Caco-2 (cell line): ENCODE measurements at places on chromosomes 13 and 19. TPM values are rescaled to one million over a fixed set of nuclear protein-coding genes. Genes with fewer than 3 reads are reported as not detected.

GRCh38 chr13:83547043-83547442 is 335.2 kb downstream of the SLITRK1 start:
- H3K27ac ChIP-seq: no peak overlapping the region
- DNase-seq: no peak

GRCh38 chr13:73059460-73060250 is 850 bp downstream of the KLF5 start:
- H3K27me3 ChIP-seq: no peaks in the 10 kb centered on the region
- peak overlapping the region; percentile 99 for H3K4me3 ChIP-seq
- peak; percentile 83 for DNase-seq
- peak overlapping the region; percentile 80 for H3K27ac ChIP-seq
- H3K4me1 ChIP-seq: peaks cover 66% of the 10 kb centered on the region

DNA sequence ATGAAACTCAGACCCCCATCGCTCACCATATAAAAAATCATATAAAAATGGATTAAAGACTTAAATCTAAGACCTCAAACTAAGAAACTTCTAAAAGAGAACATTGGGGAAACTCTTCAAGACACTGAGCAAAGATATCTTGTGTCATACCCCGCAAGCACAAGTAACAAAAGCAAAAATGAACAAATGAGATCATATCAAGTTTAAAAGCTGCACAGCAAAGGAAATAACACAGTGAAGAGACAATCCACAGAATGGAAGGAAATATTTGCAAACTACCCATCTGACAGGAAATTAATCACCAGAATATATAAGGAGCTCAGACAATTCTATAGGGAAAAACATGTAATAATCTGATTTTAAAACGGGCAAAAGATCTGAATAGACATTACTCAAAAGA is 808.3 kb downstream of the LIG4 start:
- no peaks in the 10 kb centered on the region for H3K4me1 ChIP-seq
- H3K4me3 ChIP-seq: no peak overlapping the region
- no peaks in the 10 kb centered on the region for H3K27me3 ChIP-seq
- H3K36me3 ChIP-seq: no peaks in the 10 kb centered on the region

- no peaks in the 10 kb centered on the region for H3K36me3 ChIP-seq
- DNase-seq: no peak
- H3K27ac ChIP-seq: no peak overlapping the region
Measured at GRCh38 chr13:30165796-30166195, 141.6 kb downstream of the KATNAL1 start.

The PLEKHG2 gene
- total RNA-seq: 49.8 and 64.1 TPM in 2 replicates

- no peaks in the 10 kb centered on the region for H3K27me3 ChIP-seq
- H3K4me3 ChIP-seq: peak overlapping the region; percentile 98
- peak; percentile 73 for DNase-seq
- peaks cover 1% of the 10 kb centered on the region for H3K36me3 ChIP-seq
- peak overlapping the region; percentile 82 for H3K27ac ChIP-seq
Measured at GRCh38 chr19:925087-925525, 729 bp upstream of the ARID3A start.

GRCh38 chr13:112755331-112755730 is 65.5 kb downstream of the ATP11A start:
- H3K27ac ChIP-seq: peak overlapping the region; percentile 61
- H3K4me1 ChIP-seq: peaks cover 19% of the 10 kb centered on the region
- H3K27me3 ChIP-seq: no peaks in the 10 kb centered on the region

GRCh38 chr19:32813862-32814425 is 55.6 kb downstream of the SLC7A9 start:
- H3K27ac ChIP-seq: no peak overlapping the region
- no peak for DNase-seq
- no peak overlapping the region for H3K4me3 ChIP-seq
- no peaks in the 10 kb centered on the region for H3K27me3 ChIP-seq
- peaks cover 17% of the 10 kb centered on the region for H3K4me1 ChIP-seq

The OLFM2 gene
- total RNA-seq: 0.30 and 0.34 TPM in 2 replicates

DNA sequence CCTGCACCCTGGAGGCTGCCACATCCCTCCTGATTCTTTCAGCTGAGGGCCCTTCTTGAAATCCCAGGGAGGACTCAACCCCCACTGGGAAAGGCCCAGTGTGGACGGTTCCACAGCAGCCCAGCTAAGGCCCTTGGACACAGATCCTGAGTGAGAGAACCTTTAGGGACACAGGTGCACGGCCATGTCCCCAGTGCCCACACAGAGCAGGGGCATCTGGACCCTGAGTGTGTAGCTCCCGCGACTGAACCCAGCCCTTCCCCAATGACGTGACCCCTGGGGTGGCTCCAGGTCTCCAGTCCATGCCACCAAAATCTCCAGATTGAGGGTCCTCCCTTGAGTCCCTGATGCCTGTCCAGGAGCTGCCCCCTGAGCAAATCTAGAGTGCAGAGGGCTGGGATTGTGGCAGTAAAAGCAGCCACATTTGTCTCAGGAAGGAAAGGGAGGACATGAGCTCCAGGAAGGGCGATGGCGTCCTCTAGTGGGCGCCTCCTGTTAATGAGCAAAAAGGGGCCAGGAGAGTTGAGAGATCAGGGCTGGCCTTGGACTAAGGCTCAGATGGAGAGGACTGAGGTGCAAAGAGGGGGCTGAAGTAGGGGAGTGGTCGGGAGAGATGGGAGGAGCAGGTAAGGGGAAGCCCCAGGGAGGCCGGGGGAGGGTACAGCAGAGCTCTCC is 6.9 kb upstream of the CEACAM5 start:
- H3K4me1 ChIP-seq: peaks cover 10% of the 10 kb centered on the region
- H3K36me3 ChIP-seq: no peaks in the 10 kb centered on the region
- no peak overlapping the region for H3K27ac ChIP-seq
- H3K4me3 ChIP-seq: no peak overlapping the region
- peak; percentile 53 for DNase-seq
- no peaks in the 10 kb centered on the region for H3K27me3 ChIP-seq

- peaks cover 11% of the 10 kb centered on the region for H3K4me1 ChIP-seq
- no peak overlapping the region for H3K4me3 ChIP-seq
- H3K27ac ChIP-seq: no peak overlapping the region
- H3K36me3 ChIP-seq: no peaks in the 10 kb centered on the region
Measured at GRCh38 chr19:3672993-3673392, 27.3 kb downstream of the PIP5K1C start.

GRCh38 chr19:45508417-45508860 is 1.2 kb downstream of the VASP start:
- peak; percentile 76 for DNase-seq
- H3K4me1 ChIP-seq: peaks cover 11% of the 10 kb centered on the region
- no peaks in the 10 kb centered on the region for H3K36me3 ChIP-seq
- no peaks in the 10 kb centered on the region for H3K27me3 ChIP-seq
- H3K27ac ChIP-seq: peak overlapping the region; percentile 74
- H3K4me3 ChIP-seq: peak overlapping the region; percentile 80

DNA sequence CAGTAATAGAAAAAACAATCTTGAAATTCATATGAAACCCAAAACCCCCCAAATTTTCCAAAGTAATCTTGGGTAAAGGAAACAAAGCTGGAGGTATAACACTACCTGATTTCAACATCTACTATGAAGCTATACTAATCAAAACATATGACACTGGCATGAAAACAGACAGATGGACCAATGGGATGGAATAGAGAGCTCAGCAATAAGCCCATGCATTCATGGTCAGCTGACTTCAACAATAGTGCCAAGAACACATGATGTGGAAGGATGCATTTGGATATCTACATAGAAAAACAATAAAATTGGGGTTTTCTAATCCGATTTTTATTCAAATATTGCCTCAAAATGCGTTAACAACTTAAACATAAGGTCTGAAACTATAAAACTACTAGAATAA is 32.2 kb upstream of the ZNF766 start:
- no peak overlapping the region for H3K27ac ChIP-seq
- H3K36me3 ChIP-seq: no peaks in the 10 kb centered on the region
- no peaks in the 10 kb centered on the region for H3K4me1 ChIP-seq
- no peaks in the 10 kb centered on the region for H3K27me3 ChIP-seq
- H3K4me3 ChIP-seq: no peak overlapping the region

The RFX2 gene
- total RNA-seq: 9.3 and 10.2 TPM in 2 replicates

GRCh38 chr13:42040730-42041010 is 7.8 kb upstream of the DGKH start:
- H3K36me3 ChIP-seq: no peaks in the 10 kb centered on the region
- peak overlapping the region; percentile 58 for H3K4me3 ChIP-seq
- peaks cover 10% of the 10 kb centered on the region; the same call in 1 of the 2 replicates for H3K4me1 ChIP-seq
- no peak for DNase-seq
- H3K27ac ChIP-seq: no peak overlapping the region

DNA sequence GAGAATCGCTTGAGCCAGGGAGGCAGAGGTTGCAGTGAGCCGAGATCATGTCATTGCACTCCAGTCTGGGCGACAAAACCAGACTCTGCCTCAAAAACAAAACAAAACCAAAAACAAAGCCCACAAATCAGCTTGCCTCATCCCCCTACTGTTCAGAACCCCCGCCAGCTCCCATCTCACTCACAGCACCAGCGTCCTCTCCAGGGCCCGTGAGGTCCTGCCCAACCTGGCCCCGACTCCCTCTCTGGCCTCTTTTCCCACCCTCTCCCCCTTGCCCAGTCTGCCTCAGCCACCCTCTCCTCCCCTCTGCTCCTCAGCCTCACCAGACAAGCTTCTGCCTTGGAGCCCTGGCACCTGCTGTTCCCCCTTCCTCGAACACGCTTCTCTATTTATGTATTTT is 3.8 kb downstream of the SLC8A2 start:
- no peak overlapping the region for H3K4me3 ChIP-seq
- H3K36me3 ChIP-seq: no peaks in the 10 kb centered on the region
- no peak for DNase-seq
- peaks cover 21% of the 10 kb centered on the region; the same call in 1 of the 2 replicates for H3K4me1 ChIP-seq

GRCh38 chr13:80100636-80101035 is 240.3 kb downstream of the SPRY2 start:
- no peak overlapping the region for H3K27ac ChIP-seq
- H3K4me1 ChIP-seq: peaks cover 10% of the 10 kb centered on the region
- no peak for DNase-seq
- H3K27me3 ChIP-seq: no peaks in the 10 kb centered on the region
- no peaks in the 10 kb centered on the region for H3K36me3 ChIP-seq

GRCh38 chr13:91174886-91175501 is 172.5 kb upstream of the MIR17HG start:
- DNase-seq: no peak
- H3K4me1 ChIP-seq: no peaks in the 10 kb centered on the region; the same call in none of the 2 replicates
- no peaks in the 10 kb centered on the region for H3K27me3 ChIP-seq
- peak overlapping the region; percentile 60 for H3K27ac ChIP-seq

GRCh38 chr13:26873386-26873698 is 112.8 kb upstream of the GPR12 start:
- no peaks in the 10 kb centered on the region for H3K27me3 ChIP-seq
- H3K4me1 ChIP-seq: no peaks in the 10 kb centered on the region
- no peaks in the 10 kb centered on the region for H3K36me3 ChIP-seq
- DNase-seq: no peak
- no peak overlapping the region for H3K27ac ChIP-seq

The HCST gene
- total RNA-seq: not detected in 2 replicates

DNA sequence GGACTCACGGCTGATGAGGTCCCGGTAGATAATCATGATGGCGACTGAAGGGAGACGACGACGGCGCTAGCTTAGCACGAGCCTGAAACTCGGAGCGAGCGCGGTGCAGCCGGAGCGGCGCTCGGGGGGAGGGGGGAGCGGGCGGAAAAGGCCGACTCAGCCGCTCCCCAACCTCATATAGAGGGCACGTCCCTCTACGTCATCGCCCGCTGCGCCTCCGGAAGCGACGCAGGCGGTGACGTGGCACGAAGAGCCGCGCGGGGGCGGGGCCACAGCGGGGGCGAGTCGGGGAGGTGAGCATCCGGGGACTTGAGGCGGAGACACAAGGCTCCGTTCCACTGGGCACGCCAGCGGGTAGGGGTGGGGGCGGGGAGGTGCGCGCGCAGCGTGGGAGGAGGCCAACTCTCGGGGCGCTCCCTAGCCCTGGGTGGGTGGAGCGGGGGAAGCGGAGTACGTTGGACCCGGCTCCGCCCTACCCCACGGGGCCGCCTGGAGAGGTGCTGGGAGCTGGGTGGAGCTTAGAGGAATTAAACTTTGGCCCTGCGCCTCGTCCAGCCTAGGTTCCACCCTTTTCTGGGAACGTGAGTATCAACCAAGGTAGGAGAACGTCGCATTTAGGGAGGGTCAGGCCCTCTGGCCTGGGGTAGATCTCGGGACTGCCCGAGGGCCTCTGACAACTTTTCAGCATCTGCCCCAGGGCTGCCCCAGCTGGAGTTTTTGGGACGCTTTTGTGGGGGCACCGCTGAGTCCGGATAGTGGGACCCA is at the start of gene TPT1:
Gene TPT1 (minus strand): TSS at position 150 of the 765 bp plus-strand sequence. CDS start 114 bp downstream, at position 36.
- H3K27ac ChIP-seq: peak within 1 kb of the TSS; percentile 98
- DNase-seq: peak; percentile 100
- H3K4me1 ChIP-seq: peaks cover 40% of the 10 kb centered on the region
- H3K4me3 ChIP-seq: peak within 1 kb of the TSS; percentile 79
- peaks cover 18% of the 10 kb centered on the region for H3K36me3 ChIP-seq

- peaks cover 15% of the 10 kb centered on the region for H3K4me1 ChIP-seq
- no peaks in the 10 kb centered on the region for H3K36me3 ChIP-seq
- H3K27me3 ChIP-seq: no peaks in the 10 kb centered on the region
- no peak overlapping the region for H3K4me3 ChIP-seq
Measured at GRCh38 chr13:110330491-110331011, 23.5 kb downstream of the COL4A2 start.

- no peak for DNase-seq
- H3K27me3 ChIP-seq: no peaks in the 10 kb centered on the region
- peaks cover 44% of the 10 kb centered on the region for H3K4me1 ChIP-seq
Measured at GRCh38 chr19:7377196-7377595, 28.5 kb downstream of the ARHGEF18 start.

DNA sequence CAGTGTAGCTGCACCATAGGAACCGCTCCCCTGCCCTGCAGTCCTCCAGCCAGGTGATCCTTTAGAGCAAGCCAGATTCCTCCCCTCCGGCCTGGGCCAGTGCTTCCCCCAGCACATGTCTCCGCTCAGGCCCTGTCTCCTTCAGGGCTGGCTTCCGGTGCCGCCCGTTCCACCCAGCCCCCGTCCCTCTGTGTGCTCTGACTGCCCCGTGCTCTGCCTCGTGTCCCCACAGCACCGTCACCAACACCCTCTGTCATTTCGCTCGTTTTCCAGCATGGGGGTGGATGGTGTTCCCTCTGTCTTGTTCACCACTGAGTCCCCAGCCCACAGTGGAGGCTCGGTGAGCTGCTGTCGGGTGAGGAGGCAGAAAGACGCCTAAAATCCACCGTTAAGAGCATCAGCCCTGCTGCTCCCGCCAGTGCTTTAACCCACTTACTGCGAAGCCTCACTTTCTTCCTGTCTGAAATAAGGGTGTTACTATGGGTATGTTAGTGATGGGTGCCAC is 54.5 kb downstream of the TSSK6 start:
- peaks cover 4% of the 10 kb centered on the region for H3K36me3 ChIP-seq
- DNase-seq: no peak
- H3K27me3 ChIP-seq: no peaks in the 10 kb centered on the region
- H3K27ac ChIP-seq: peak overlapping the region; percentile 96
